EH (cell line): ENCODE measurements at places on chromosomes 2 and 18.

DNA sequence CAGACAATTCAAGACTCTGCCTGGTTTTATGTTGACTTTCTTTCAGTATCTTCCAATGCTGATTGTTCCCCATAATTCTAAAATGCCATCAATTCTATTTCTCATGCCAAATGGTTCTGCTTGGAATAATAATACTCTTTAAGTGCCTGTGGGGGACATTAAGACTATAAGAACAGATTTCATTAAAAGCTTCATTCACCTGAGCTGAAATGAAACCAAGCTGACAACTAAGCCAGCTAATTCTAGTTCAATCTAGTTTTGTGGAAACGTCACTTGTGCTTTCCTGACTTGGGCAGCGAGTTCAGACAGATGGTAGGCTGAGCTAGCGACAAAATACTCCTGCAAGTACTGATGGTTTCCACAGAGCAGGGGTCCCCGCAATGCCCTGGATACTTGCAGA lies 491.1 kb upstream of the RAB6C start:
- DNase-seq = no peak

DNA sequence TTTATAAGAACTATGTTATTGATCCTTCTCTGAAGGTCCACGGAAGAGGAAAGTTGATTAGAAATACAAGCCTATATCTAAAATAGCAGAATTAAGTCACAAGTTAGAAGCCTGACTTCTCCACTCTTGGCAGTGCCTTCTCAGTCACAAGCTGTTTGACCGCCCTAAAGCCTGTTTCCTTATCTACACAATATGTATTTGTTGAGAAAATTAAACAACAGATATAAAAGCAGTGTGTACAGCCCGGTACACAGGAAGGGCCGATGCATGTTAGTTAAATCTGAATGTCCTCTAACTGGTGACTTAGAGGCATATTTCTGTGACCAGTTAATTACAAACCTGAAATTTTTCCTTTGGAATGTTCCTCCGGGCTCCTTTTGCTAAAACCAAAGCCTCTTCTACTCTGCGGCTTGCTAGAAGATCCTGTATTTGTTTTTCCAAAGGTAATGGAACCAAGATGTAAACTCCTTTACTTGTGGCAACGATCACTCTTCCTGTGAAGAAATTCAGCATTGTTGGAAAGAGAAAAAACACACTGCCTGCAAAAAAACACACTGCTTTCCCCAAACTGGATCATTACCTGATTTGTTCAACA lies 33.4 kb downstream of the TGFBRAP1 start:
- DNase-seq = no peak

DNA sequence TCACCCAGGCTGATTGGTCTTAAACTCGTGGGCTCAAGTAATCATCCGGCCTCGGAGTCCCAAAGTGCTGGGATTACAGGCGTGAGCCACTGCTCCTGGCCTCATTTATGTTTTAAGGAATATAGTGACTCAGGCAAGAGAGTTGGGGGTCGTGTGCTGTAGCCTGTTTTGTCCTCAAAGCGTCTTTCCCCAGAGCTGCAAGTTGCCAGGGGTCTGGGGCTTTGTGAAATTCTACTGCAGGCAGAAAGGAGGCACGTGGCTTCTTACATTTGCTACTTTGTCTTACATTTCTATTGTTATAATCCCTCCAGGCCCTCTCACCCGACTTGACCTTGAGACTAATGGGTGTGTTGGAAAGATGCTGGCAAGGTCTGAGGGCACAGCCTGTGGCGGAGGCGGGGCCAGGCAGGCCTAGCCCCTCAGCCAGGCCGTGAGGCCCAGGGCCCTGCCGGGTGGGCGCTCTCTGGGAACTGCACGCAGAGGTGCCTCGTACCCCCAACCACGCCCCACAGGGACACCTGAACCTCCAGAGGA lies 85.8 kb upstream of the NDUFV2 start:
- no peak for DNase-seq

DNA sequence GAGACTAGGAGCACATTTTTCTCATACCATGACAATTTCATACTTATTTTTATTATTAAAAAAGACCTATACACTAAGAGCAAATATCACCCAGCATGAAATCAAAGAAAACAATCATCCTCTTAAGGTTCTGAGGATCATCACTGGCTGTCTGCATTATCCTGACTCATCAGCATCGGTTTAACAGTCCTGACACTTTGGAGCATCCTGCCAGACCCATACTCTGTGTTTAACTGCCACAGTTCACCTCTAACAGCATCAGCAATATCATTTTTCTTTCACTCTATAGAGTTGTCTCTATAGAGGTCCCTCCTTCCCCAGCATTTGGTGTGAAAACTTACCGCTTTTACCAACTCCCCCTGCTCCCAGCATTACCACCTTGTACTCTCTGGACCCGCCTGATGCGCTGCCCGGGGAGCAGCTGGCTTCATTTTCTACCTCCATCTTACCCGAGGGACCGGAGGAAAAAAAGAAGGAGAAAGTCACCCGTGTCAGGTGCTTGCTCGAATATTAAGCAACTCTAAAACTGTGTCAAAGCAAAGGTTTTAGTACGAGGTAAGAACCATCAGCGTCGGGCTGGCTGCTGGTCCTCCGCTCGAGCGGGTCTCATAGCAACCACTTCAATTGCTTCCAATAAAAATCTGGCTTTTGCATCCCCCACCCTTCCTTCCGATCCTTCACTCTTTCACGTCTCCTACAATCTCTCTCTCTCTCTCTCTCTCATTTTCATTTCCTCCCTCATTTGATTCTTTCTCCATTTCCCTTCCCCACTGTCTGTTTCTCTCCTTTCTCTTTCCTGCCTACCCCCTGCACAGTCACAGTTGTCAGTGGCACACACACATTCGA lies at the start of gene RIT2:
Gene RIT2 (minus strand): TSS at position 610 of the 846 bp plus-strand sequence.
- no peak for DNase-seq

DNA sequence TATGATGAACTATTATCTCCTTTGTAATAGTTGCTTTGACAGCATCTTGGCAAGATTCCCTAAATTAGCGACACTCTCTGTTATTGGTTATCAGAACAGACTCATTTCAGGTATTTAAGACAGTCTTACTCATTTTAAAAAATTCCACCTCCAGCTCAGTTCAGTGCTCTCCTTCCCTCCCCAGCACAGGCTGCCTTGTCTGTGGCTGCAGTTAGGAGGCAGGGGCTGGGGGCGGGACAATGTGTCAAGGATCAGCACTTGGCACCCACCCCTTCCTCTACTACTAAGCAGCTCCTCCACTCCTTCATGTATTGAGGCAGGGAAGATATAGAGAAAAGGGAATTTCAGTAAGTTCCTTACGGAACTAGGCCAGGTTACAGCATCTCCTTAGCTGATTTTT lies 85.0 kb downstream of the VSNL1 start:
- no peak for DNase-seq

GRCh38 chr2:236691799-236692167 lies 122.2 kb downstream of the ACKR3 start:
- no peak for DNase-seq
